Activated CD4-positive, alpha-beta memory T cell treated with anti-CD3 and anti-CD28 coated beads for 36 hours (primary cell): ENCODE measurements at places on chromosomes 5 and 9. TPM values are rescaled to one million over a fixed set of nuclear protein-coding genes. Genes with fewer than 3 reads are reported as not detected.

The ANXA1 gene
- total RNA-seq = 67.9 TPM

The PCDH12 gene
- total RNA-seq = 1.7 TPM

The GRXCR2 gene
- not detected for total RNA-seq

The FOXD4L4 gene
- total RNA-seq = 0.12 TPM

The RALGPS1 gene
- 2.1 TPM for total RNA-seq

The VLDLR gene
- 10.3 TPM for total RNA-seq

The SPINK1 gene
- total RNA-seq = not detected

The FOXD4L6 gene
- total RNA-seq = not detected

The TLE1 gene
- 0.17 TPM for total RNA-seq

- no peak overlapping the region for H3K27ac ChIP-seq
- no peaks in the 10 kb centered on the region for H3K4me1 ChIP-seq
- no peak overlapping the region for H3K4me3 ChIP-seq
- H3K27me3 ChIP-seq = no peaks in the 10 kb centered on the region
These were observed 503.6 kb downstream of the ELAVL2 start for GRCh38 chr9:23322392-23322791.

- no peaks in the 10 kb centered on the region for H3K4me1 ChIP-seq
- DNase-seq = no peak
- H3K27me3 ChIP-seq = peaks cover 2% of the 10 kb centered on the region
- no peak overlapping the region for H3K4me3 ChIP-seq
- no peak overlapping the region for H3K27ac ChIP-seq
- H3K36me3 ChIP-seq = no peaks in the 10 kb centered on the region
These were observed 29.7 kb downstream of the DAPK1 start for GRCh38 chr9:87527211-87527916.

GRCh38 chr5:54529565-54529964 lies 12.0 kb downstream of the SNX18 start:
- no peaks in the 10 kb centered on the region for H3K27me3 ChIP-seq

- H3K27ac ChIP-seq = no peak overlapping the region
- no peaks in the 10 kb centered on the region for H3K36me3 ChIP-seq
- H3K27me3 ChIP-seq = peaks cover 8% of the 10 kb centered on the region
- DNase-seq = no peak
- no peaks in the 10 kb centered on the region for H3K4me1 ChIP-seq
These were observed 72.3 kb upstream of the ANXA1 start for GRCh38 chr9:73079326-73079725.

DNA sequence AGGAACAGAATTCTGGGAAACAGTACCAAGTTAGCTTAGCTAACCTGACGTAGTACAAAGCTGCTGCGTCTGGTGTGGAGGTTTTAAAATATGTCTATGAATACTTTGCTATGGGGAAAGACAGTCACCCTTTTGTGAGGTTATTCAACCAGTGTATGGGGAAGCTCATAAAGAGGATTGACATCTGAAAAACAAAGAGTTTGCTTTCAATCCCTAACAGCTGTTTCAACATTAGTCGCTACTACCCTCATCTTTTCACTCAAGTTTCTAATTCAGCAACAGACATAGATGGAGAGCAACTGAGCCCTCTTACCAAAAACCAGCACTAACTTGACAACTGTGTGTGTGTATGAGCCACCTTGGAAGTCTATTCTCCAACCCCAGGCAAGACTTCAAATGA lies 7.8 kb upstream of the MSANTD3 start:
- H3K36me3 ChIP-seq = no peaks in the 10 kb centered on the region
- H3K27ac ChIP-seq = no peak overlapping the region
- H3K4me3 ChIP-seq = no peak overlapping the region
- no peaks in the 10 kb centered on the region for H3K4me1 ChIP-seq

- DNase-seq = no peak
- no peak overlapping the region for H3K27ac ChIP-seq
- H3K4me1 ChIP-seq = peaks cover 8% of the 10 kb centered on the region
- H3K36me3 ChIP-seq = no peaks in the 10 kb centered on the region
- H3K27me3 ChIP-seq = no peaks in the 10 kb centered on the region
- H3K4me3 ChIP-seq = no peak overlapping the region
These were observed 65.8 kb downstream of the SHB start for GRCh38 chr9:38003230-38003629.

GRCh38 chr5:9046756-9047481 lies 499.0 kb downstream of the SEMA5A start:
- H3K27me3 ChIP-seq = no peaks in the 10 kb centered on the region
- DNase-seq = no peak
- H3K36me3 ChIP-seq = peaks cover 2% of the 10 kb centered on the region
- no peak overlapping the region for H3K4me3 ChIP-seq
- H3K4me1 ChIP-seq = no peaks in the 10 kb centered on the region
- H3K27ac ChIP-seq = no peak overlapping the region

- no peak for DNase-seq
- H3K4me3 ChIP-seq = no peak overlapping the region
These were observed 19.1 kb downstream of the PALM2AKAP2 start for GRCh38 chr9:109799141-109799540.

GRCh38 chr5:69493396-69494133 lies 975 bp downstream of the OCLN start:
- H3K4me3 ChIP-seq = peak overlapping the region; percentile 73
- H3K27ac ChIP-seq = no peak overlapping the region
- DNase-seq = peak; percentile 31
- H3K27me3 ChIP-seq = peaks cover 49% of the 10 kb centered on the region
- H3K4me1 ChIP-seq = peaks cover 7% of the 10 kb centered on the region

- peak overlapping the region; percentile 100 for H3K4me3 ChIP-seq
- H3K27me3 ChIP-seq = peaks cover 7% of the 10 kb centered on the region
- H3K27ac ChIP-seq = peak overlapping the region; percentile 80
- DNase-seq = peak; percentile 39
These were observed 687 bp downstream of the LYSMD3 start for GRCh38 chr5:90528601-90529193.

GRCh38 chr5:79193643-79194042 lies 42.3 kb upstream of the JMY start:
- H3K36me3 ChIP-seq = no peaks in the 10 kb centered on the region
- DNase-seq = no peak
- no peaks in the 10 kb centered on the region for H3K27me3 ChIP-seq
- no peak overlapping the region for H3K27ac ChIP-seq
- peaks cover 3% of the 10 kb centered on the region for H3K4me1 ChIP-seq

- H3K4me3 ChIP-seq = no peak overlapping the region
- no peak for DNase-seq
- H3K36me3 ChIP-seq = no peaks in the 10 kb centered on the region
- no peaks in the 10 kb centered on the region for H3K4me1 ChIP-seq
- no peaks in the 10 kb centered on the region for H3K27me3 ChIP-seq
These were observed 766.9 kb upstream of the ADAMTS16 start for GRCh38 chr5:4373051-4373820.

GRCh38 chr9:114300153-114300845 lies 22.6 kb upstream of the ORM1 start:
- DNase-seq = peak; percentile 3
- H3K36me3 ChIP-seq = peaks cover 6% of the 10 kb centered on the region
- no peak overlapping the region for H3K4me3 ChIP-seq
- no peak overlapping the region for H3K27ac ChIP-seq
- no peaks in the 10 kb centered on the region for H3K4me1 ChIP-seq
- no peaks in the 10 kb centered on the region for H3K27me3 ChIP-seq

- no peaks in the 10 kb centered on the region for H3K36me3 ChIP-seq
- H3K4me3 ChIP-seq = no peak overlapping the region
- H3K4me1 ChIP-seq = no peaks in the 10 kb centered on the region
- no peaks in the 10 kb centered on the region for H3K27me3 ChIP-seq
- no peak overlapping the region for H3K27ac ChIP-seq
These were observed 111.2 kb downstream of the ATPSCKMT start for GRCh38 chr5:10138395-10139057.

DNA sequence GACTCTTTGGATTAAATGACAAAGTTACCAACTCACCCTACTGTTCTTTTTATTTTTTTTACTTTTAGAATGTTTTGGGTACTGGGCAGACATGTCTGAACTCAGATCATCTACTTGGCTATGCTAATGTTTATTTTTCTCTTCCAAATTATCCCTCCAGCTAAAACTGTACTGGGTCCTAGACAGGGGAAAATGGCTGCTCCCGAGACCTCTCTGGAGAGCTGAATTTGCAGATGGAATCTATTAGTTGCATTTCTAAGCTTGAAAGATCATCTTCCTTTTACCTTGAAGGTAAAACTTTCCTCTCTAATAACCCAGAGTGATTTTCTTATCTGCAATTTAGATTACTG lies 197.5 kb upstream of the SEMA6A start:
- H3K4me1 ChIP-seq = no peaks in the 10 kb centered on the region
- H3K36me3 ChIP-seq = no peaks in the 10 kb centered on the region
- H3K4me3 ChIP-seq = no peak overlapping the region
- H3K27ac ChIP-seq = no peak overlapping the region
- no peaks in the 10 kb centered on the region for H3K27me3 ChIP-seq

DNA sequence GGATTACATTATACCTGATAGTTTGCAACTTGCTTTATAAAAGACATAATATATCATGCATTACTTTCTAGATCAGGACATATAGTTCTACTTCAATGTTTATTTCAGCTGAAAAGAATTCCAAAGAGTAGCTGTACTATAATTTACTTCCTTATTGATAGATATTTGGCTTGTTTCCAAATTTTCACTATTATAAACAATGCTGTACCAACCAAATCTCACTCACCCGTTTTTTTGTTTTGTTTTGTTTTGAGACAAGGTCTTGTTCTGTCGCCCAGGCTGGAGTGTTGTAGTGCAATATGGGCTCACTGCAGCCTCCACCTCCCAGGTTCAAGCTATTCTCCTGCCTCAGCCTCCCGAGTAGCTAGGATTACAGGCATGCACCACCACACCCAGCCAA lies 132.7 kb downstream of the GNAQ start:
- H3K4me1 ChIP-seq = peaks cover 34% of the 10 kb centered on the region
- no peak overlapping the region for H3K27ac ChIP-seq
- no peaks in the 10 kb centered on the region for H3K27me3 ChIP-seq
- DNase-seq = no peak
- H3K4me3 ChIP-seq = no peak overlapping the region
- peaks cover 8% of the 10 kb centered on the region for H3K36me3 ChIP-seq
